Activated CD4-positive, alpha-beta T cell treated with anti-CD3 and anti-CD28 coated beads for 1 hour (primary cell): ENCODE measurements at places on chromosomes 13 and 19.

GRCh38 chr19:29311191-29311790 is 98.3 kb upstream of the UQCRFS1 start:
- no peak for DNase-seq

DNA sequence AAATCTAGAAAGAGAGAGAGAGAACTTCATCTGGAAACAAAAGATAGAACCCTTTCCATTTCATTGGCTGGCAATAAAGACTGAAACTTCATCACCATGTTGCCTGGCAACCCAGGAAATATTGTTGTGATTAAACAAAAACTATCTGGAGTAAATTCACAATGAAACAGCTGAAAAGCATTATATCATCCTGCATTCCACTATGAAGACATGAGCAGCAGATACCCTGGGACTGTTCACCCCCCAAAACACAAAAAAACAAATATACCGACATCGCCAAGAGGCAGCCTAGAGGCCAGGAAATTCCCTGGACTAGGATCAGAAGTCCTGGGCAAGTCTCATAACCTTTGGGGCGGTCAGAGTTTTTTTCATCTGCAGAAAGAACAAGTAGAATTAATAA is 158.3 kb downstream of the FOXO1 start:
- DNase-seq = no peak

- no peak for DNase-seq
Observed at GRCh38 chr19:18167011-18167410, 6.6 kb upstream of the IFI30 start.

- no peak for DNase-seq
Observed at GRCh38 chr13:39484506-39485313, 118.3 kb downstream of the LHFPL6 start.

DNA sequence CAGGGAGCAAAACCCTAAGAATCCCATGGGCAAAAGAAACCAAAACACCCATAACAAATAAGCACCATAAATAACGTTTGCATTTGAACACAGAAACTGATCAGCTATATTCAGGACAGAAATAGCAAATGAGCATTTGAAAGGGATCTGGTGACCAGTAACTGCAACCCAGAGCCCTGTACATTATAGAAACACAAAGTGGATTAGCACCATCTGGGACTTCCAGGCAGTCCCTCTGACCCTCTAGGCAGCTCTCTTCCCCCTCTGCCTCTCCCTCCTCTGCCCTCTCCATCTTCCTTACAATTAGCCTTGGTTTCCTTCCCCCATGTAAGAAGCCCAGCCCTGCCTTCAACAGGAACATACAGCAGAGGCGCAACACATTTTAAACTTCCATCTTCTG is 215.0 kb downstream of the DCLK1 start:
- DNase-seq = no peak

DNA sequence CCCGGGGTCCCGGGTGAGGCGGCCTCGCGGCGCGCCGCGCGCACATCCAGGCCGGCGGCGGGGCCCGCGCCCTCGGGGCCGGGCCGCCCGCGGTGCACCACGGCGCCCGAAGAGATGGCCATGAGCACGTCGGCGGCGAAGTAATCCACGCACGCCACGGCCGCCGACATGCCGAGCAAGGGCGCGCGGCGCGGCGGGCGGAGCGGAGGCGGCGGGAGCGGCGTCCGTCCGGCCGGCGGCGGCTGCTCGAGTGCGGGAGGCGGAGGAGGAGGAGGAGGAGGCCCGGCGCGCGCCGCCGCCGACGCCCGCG is at the start of gene KLF16:
Gene KLF16, minus strand, starts transcription at position 252 of the 310 bp plus-strand sequence. Its CDS starts 82 bp downstream, at position 170.
- no peak for DNase-seq

- no peak for DNase-seq
Observed at GRCh38 chr13:111115965-111116521, 933 bp downstream of the ARHGEF7 start.

DNA sequence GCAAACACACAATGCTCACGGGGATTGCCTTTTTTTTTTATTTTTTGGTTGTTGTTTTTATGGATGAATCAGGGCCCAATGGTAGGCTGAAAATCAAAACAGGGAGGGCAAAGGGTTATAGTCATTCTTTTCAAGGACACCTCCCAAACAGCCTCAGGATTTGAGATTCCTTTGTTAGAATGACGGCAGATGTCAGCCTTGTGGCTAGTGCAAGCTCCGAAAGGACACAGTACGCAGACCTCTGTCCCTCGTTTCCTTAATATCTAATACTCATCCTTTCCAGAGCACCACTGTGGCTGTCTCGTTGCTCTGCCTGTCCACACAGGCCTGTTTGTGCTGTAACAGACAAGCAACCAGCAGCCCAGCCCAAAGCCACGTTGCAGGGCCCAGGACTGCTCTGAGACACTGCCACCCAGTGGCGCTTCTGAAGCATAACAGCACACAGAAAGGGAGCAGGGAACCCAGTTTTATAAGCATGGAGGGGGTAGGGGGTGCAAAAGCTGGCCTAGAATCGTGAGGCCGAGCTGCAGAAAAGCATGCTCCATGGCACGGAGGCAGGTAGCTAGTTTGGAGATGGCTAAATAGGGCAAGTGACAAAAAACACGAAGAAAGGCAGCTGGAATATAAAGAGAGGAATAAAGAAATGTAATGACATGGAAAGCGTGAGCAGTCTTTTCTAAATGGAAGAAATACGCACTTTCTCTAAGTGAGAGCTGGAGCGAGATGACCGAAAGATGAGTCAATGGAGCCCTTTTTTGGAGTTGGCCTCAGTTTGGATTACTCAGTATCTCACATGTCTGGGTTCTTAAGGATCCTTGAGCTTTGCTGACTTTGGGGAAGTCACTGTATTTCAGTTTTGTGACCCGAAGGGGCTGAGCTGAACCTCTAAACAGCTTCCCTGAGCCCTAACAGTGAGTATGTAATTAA is 40.7 kb upstream of the MEDAG start:
- peak; percentile 29 for DNase-seq

DNA sequence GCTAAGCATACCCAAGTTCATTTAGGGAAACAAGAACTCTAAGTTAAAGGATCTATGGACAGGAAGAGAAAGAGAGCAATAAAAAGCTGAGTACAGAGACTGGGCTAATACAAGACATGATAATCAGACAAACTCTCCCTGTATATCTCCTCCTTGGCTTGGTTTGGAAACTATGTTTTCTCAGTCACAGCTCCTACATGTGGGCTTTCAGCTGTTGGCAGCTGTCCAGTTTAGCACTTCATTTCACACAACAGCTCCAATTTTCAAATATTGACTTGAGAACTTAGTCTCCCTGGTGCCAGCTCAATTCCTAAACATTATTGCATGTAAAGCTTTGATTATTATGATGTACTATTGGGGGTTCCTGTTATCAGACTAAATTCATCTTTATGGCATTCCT is 222.8 kb upstream of the OBI1 start:
- no peak for DNase-seq

- no peak for DNase-seq
Observed at GRCh38 chr13:98650396-98651107, 73.6 kb upstream of the STK24 start.

- DNase-seq = no peak
Observed at GRCh38 chr13:69704311-69704710, 403.3 kb upstream of the ATXN8OS start.

DNA sequence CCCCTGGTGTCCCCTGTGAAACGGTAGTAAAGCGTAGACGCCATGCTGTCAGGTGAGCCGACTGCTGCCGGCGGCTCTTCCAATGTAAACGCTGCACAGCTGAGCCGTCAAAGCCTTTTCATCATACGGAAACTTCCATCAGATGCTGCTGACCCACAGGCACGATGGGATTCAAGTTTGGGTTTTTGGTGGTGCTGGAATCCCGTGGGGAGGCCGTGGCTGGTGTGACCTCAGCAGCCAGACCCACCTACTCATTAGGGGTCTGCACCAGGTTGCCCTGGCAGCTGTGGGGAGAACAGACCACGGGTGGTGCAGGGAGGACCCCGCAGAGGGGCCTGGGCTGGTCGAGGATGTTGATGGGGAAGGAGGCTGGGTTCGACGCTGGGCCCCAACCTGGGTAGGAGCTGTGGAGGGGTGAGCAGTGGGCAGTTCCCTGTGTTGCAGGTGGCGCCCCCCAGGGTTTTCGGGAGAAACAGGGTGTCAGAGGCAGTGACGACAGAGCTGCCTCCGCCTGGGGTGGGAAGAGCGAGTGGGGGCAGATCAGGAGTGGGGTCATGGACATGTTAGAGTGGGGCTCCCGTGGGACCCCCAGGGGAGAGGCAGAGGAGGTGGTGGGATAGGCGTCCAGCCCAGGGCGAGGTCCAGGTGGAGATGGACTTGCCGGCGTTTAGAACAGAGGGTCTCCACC is 6.6 kb downstream of the GRIN3B start:
- no peak for DNase-seq

GRCh38 chr13:112669881-112670499 is 19.8 kb upstream of the ATP11A start:
- DNase-seq = no peak

DNA sequence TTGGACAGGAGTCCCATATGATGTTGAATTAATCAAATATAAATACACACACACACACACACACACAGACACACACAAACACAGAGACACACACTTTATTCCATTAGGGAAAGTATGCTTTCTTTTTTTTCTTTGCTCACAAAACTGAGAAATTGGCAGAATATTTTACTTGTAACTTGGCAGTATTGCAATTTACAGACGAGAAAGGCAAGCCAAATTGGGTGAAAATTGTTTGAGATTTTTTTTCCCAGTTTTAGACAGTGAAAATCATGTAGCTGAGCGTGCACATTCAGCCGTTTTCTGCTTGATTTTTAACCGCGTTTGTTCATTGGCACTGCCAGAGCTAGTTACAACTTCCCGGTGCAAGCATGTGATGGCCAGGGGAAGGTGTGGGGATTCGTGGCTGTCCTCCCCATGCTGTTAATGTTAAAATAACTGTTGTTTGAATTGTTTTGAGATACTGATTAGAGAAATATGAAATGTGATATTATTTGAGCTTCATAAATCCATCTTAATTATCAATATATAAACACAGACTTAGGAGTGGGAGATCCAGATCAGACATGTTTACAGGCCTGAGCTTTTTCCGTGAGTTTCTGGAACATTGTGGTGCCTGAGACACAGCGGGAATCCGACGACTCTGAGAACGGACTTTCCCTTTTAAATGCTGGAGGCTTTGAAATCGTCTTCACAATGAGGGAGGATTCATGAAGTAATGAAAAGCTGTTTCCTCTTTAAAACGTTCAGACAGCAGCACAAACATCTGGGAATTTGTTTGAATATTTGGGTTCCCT is 125.5 kb downstream of the KCNRG start:
- DNase-seq = no peak

GRCh38 chr19:42121036-42121621 is 11.1 kb downstream of the POU2F2 start:
- no peak for DNase-seq

DNA sequence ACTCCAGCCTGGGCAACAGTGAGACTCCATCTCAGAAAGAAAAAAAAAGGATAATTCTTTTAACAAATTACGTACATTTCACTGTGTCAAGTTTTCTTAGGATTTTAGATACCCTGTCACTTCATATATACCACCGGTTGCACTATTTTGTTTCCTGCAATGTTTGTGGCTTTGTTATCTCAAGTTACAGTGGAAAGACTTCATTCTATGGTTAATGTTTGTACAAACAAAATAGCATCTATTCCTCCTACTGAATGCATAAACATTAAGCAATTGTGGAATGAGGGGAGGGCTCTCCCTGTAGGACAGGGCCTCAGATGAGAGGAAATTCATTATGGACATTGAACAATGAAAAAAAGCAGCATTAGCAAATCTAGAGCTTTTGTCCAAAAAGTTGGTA is 120.1 kb downstream of the DNAJC3 start:
- DNase-seq = no peak
